Motor neuron (in vitro differentiated cells): ENCODE measurements at places on chromosomes 5 and 9. TPM values are rescaled to one million over a fixed set of nuclear protein-coding genes. Genes with fewer than 3 reads are reported as not detected.

DNA sequence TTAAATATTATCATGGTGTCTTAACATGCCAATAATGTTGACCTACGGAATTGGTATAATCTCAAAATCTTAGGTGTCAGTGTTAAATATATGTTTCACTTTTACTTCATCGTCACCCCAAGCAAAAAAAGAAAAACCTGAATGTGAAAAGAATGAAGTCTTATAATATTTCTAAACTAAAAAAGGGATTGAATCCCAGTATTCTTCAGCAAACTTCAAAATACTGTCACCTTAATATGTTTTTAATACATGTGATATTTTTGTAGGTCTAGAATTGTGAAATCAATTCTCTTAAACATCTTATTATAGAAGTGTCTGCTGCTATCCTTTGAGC lies 14.1 kb downstream of the UBE2D2 start:
- ATAC-seq: no peak

Gene TAF1L
- 0.09 and 0.16 TPM in 2 replicates for total RNA-seq

- ATAC-seq: no peak
Measured at GRCh38 chr5:4097199-4097598, 501.6 kb downstream of the IRX1 start.

DNA sequence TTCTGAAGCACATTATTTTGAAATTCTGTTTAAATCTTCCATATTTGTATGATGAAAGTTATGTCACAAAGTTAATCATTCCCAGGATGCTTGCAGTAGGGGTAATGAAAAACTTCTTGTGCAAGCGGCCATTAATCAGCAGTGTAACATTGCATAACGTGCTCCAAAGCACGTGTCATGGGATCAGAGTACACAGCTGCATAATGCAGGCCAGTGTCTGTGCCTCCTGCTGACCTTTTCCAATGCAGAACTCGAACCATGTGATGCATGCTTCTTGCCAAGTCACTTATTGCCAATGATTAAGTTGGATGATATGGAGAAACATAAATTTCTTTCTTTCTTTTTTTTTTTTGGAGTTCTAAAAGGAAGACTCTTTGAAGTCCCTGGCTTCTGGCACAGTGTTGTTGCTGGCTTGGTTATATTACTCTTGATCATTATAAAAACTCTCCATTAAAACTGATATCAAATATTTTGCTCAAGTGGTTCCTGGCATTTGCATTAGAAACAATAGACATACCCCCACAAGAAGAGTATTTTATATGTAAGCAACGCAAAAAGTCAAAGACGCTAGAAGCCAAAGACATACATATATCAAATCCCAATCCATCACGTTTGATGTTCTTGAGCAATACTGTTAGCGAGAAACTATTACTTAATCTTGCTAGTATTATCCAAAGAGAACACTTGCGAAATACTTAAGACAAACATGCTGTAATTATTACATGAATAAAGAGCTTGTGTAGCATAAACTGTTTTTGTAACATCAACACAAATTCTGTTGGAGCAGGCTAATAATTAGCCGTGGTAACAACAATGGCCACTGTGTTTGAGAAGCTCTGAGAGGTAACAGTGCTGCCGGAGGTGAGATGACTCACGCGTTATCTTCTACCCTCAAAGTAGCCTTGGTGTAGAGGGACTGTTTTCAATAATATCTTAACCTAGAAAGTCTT lies 164.2 kb downstream of the AUH start:
- ATAC-seq: peak; percentile 37

Gene CCDC192
- total RNA-seq: 1.3 and 1.4 TPM in 2 replicates

- ATAC-seq: no peak
Measured at GRCh38 chr9:116616304-116616914, 70.7 kb upstream of the TRIM32 start.

Gene C6
- total RNA-seq: 0.27 and 0.31 TPM in 2 replicates

GRCh38 chr9:101625876-101626275 lies 31.1 kb upstream of the PPP3R2 start:
- no peak for ATAC-seq

GRCh38 chr5:76681287-76681686 lies 34.6 kb upstream of the F2R start:
- ATAC-seq: no peak

GRCh38 chr9:90921104-90921503 lies 119.5 kb downstream of the SYK start:
- no peak for ATAC-seq
